T-helper 17 cell (primary cell): ENCODE measurements at places on chromosomes 2 and 18. TPM values are rescaled to one million over a fixed set of nuclear protein-coding genes. Genes with fewer than 3 reads are reported as not detected.

The CXCR1 gene
- not detected for total RNA-seq

The VAMP8 gene
- 104 TPM for total RNA-seq

The LRPPRC gene
- 60.7 TPM for total RNA-seq

GRCh38 chr18:59249199-59249774, 24.0 kb downstream of the RAX start:
- H3K4me1 ChIP-seq = peaks cover 13% of the 10 kb centered on the region
- H3K27me3 ChIP-seq = peaks cover 77% of the 10 kb centered on the region
- peaks cover 2% of the 10 kb centered on the region for H3K36me3 ChIP-seq
- H3K4me3 ChIP-seq = no peak overlapping the region

DNA sequence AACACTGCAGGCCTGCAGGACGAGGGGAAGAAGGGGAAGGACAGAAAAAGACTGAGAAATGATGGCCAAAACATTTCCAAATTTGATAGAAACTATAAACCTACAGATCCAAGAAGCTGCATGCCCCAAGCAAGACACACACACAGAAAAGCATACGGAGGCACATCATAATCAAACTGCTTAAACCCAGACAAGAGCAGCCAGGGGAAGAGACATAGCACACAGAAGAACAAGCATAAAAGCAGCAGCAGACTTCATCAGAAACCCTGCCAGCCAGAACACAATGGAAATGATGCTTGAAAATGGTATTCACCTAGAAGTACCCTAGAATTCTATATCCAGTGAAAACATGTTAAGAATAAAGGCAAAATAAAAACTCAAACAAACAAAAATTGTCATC, 57.2 kb upstream of the RNU4ATAC start:
- H3K4me3 ChIP-seq = no peak overlapping the region
- H3K27me3 ChIP-seq = no peaks in the 10 kb centered on the region
- H3K27ac ChIP-seq = peak overlapping the region; percentile 84

DNA sequence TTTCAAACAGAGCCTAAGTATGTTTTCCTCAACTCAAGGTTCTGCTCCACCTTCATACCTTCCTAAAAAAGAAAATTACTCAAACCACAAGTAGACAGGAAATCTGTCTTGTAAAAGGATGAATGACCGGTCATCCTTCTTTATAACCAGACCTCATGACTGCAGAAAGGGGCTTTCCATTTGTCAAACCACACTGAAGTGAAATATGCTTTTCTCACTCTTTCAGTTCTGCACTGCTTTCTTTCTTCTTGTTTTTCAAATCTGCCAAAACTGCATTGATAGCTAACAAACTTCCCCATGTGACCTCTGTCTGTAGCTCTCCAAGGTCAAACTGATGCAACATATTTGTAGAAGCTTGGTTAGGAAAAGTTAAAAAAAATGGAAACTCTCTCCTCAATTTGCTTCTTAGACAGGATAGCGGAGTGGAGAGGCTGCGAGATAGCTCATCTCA, 308.9 kb upstream of the CCDC68 start:
- H3K27ac ChIP-seq = no peak overlapping the region
- DNase-seq = no peak
- no peaks in the 10 kb centered on the region for H3K36me3 ChIP-seq
- H3K27me3 ChIP-seq = no peaks in the 10 kb centered on the region
- no peak overlapping the region for H3K4me3 ChIP-seq
- H3K4me1 ChIP-seq = no peaks in the 10 kb centered on the region

DNA sequence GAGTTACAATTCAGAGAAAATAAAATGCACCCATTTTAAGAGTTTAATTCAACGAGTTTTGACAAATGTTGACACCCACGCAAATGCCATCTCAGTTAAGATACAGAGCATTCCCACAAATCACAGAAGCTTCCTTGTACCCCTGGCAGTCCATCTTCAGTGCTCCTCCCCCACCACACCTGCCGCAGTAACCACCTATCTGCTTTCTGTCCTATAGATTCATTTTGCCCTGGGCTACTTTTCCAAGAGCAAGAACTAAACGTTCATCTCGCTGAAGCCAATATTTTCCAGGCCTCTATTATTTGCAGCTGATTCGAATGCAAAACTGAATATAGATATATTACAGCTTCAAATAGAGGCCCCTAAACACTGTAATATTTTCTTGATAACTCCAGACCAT, 13.4 kb upstream of the HPCAL1 start:
- no peak for DNase-seq
- no peak overlapping the region for H3K4me3 ChIP-seq
- H3K36me3 ChIP-seq = no peaks in the 10 kb centered on the region
- H3K27ac ChIP-seq = no peak overlapping the region
- H3K4me1 ChIP-seq = no peaks in the 10 kb centered on the region
- H3K27me3 ChIP-seq = no peaks in the 10 kb centered on the region

DNA sequence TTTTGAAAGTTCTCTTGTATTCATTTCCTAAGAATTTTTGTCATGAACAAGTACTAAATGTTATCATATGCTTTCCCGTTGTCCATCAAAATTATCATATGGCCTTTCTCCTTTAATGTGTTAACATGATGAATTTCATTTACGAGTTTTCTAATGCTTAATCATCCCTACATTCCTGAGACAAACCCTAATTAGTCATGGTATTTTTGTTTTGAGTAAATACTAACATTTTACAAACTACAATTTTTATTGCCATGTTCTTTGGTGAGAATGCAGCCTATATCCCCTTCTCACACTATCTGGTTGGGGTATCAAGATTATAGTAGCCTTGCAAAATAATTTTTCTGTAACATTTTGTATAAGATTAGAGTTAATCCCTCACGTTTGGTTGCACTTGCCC, 14.5 kb downstream of the SMAD2 start:
- H3K27me3 ChIP-seq = no peaks in the 10 kb centered on the region
- H3K27ac ChIP-seq = peak overlapping the region; percentile 67
- no peak overlapping the region for H3K4me3 ChIP-seq
- DNase-seq = no peak
- no peaks in the 10 kb centered on the region for H3K36me3 ChIP-seq

DNA sequence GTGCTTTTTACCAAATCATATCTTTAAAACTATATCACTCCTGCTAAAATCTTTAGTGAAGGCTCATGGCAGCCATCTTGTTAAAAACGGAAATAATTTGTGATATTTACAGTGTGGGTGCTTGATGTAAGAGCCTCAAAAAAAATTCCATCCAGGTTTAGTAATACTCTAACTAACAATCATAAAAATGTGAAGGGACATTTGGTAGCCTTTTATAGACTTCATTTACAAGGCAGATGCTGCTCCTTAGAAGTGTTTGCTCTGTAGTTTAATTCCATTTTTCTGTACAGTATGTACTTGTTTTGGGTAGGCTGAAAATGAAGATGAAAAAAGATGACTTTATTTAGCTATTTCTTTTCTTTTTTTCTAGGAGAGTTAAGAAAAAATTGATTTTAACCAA, 525.0 kb downstream of the ZEB2 start:
- no peaks in the 10 kb centered on the region for H3K27me3 ChIP-seq
- no peak for DNase-seq

- no peaks in the 10 kb centered on the region for H3K36me3 ChIP-seq
- H3K4me3 ChIP-seq = no peak overlapping the region
- no peak for DNase-seq
- H3K27ac ChIP-seq = no peak overlapping the region
- no peaks in the 10 kb centered on the region for H3K4me1 ChIP-seq
Measured at GRCh38 chr2:216596236-216596979, 36.8 kb upstream of the IGFBP2 start.
